ENCODE measurements at places on chromosomes 1 and 21.

DNA sequence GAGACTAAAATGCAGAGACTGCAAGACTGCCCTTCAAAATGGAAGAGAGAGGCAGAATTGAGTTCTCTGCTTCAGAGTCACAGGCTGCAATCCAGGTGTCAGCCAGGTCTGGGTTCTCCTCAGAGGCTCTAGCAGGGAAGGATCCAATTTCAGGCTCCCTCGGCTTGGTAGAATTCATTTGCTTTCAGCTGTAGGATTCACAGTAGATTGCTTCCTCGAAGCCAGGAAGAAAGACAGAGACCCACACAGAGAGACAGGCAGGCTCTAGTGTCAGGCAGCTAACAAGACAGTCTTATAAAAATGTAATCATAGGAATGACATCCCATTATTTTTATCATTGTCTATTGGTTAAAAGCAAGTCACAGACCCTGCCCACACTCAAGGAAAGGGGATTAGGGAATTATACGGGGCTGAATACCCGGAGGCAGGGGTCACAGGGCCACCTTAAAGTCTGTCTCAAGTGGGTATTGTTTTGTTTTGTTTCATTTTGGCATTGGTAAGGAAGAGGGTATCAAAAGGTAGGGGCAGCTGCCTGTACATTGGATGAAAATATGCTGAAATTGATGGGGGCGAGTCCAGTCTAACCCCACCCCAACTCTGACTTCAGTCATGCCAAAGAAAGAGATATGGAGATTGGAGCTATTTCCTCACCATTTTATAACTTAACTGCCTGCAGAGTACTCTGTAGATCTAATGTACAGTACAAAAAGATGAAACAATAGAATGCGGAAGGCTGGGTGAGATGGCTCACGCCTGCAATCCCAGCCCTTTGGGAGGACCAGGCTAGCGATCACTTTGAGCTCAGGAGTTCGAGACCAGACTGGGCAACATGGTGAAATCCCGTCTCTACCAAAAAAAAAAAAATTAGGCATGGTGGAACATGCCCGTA lies 9.5 kb upstream of the TBCE start:
- no peaks in the 10 kb centered on the region for H3K4me1 ChIP-seq
- no peaks in the 10 kb centered on the region for H3K27me3 ChIP-seq
- no peaks in the 10 kb centered on the region for H3K36me3 ChIP-seq
- no peak overlapping the region for H3K27ac ChIP-seq

DNA sequence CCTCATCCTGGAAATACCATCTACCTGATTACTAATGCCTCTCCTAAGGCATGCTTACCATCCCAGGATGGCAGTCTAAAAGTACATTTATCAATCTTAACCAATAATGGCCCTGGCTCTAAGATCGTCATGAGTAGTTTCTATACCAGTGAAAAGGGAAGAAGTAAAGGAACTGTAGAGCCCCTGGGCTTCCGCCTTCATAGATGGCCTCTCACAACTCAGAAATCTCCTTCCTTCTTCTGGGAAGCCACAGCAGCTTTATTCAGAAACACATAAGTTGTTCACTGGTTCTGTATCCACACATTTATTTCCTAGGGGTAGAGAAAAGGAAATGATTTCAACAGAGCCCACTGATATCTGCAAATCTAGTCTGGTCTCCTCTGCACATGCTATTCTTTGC lies 41.0 kb upstream of the CD5L start:
- no peak overlapping the region for H3K4me3 ChIP-seq
- no peaks in the 10 kb centered on the region for H3K36me3 ChIP-seq
- DNase-seq = no peak
- H3K27me3 ChIP-seq = no peaks in the 10 kb centered on the region

- H3K27me3 ChIP-seq = no peaks in the 10 kb centered on the region
- H3K4me3 ChIP-seq = no peak overlapping the region
- H3K4me1 ChIP-seq = no peaks in the 10 kb centered on the region
Observed at GRCh38 chr1:193588311-193589082, 402.1 kb upstream of the B3GALT2 start.

DNA sequence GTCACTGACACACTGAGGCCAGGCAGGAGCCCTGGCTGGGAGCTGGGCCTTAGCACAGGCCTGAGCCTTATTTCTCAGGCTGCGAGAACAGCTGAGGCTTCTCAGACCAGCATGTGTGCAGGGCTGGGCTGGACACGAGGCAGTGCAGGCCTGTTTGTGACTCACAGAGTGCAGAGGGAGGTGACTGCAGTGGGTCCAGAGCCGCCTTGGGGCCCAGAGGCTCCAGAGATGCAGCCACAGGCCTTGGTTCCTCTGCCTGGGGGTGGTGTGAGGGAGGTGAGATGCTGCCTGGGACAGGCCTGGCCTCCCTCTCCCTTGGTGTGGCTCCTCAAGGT lies 61.2 kb upstream of the ETV3 start:
- no peaks in the 10 kb centered on the region for H3K4me1 ChIP-seq
- H3K27me3 ChIP-seq = peaks cover 6% of the 10 kb centered on the region
- H3K36me3 ChIP-seq = no peaks in the 10 kb centered on the region

- no peak overlapping the region for H3K4me3 ChIP-seq
- no peaks in the 10 kb centered on the region for H3K36me3 ChIP-seq
Observed at GRCh38 chr1:27559466-27560030, 44.4 kb downstream of the AHDC1 start.

- H3K27me3 ChIP-seq = no peaks in the 10 kb centered on the region
- no peaks in the 10 kb centered on the region for H3K36me3 ChIP-seq
- no peak overlapping the region for H3K27ac ChIP-seq
- no peaks in the 10 kb centered on the region for H3K4me1 ChIP-seq
- no peak overlapping the region for H3K4me3 ChIP-seq
Observed at GRCh38 chr1:3029991-3030662, 8.9 kb downstream of the ACTRT2 start.

Measured in colonic mucosa (tissue), 4 donors.